ENCODE measurements at places on chromosomes 11 and 22.

DNA sequence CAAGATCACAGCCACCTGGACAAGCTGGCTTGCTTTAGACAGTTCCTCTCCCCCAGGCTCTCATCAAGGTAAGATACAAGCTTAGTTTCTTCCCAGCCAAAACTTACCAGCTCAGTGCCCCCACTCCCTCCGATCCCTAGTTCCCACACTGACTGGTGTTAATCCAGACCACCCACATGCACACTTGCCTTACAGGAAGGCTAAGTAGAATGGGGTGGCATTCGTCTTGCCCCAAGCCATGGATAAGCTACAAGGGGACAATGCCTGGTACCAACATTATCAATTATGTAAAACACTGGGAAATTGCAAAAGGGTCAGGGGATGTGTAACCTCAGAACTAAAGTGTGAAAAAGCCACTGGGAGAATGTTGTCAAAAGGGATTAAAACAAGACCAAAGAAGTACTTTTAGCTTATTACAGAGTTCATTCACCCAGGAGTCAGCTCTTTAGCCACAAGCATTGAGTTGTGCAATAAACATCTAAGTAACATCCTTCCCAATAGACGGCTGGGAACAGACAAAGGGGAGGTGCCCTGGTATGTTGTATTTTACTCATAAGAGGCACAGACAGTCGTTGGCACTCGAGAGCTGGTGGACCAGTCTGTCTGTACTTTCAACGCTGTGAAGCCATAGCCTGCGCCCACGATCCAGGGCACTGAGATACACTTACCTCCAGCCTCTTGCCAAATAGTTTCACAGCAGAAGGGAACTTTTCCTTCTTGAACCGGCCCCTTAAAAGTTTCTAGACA lies 1.1 kb downstream of the DHCR7 start:
- H3K4me3 ChIP-seq, result peak overlapping the region; percentile 92
- H3K36me3 ChIP-seq, result peaks cover 50% of the 10 kb centered on the region
- H3K27me3 ChIP-seq, result no peaks in the 10 kb centered on the region
- no peak for DNase-seq
- peak overlapping the region; percentile 90 for H3K27ac ChIP-seq

DNA sequence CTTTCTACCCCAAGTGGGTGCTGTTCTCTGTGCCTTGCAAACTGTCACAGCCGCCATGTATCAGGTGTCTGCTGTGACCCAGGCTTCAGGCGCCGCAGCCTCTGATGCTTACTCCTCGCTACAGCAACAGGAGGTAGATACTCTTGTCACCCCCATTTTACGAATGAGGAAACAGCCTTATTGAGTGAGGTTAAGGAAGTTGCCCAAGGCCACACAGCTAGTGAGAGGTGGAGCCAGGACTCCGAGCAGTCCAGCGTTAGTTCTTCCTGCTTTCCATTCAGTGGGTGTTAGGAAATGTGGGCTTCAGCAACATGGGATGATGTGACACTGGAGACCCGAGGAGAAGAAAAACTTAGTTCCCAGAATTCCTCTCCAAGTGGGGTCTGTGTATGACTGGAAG lies 14.3 kb downstream of the RNF215 start:
- H3K4me1 ChIP-seq, result no peaks in the 10 kb centered on the region
- H3K36me3 ChIP-seq, result no peaks in the 10 kb centered on the region
- no peak overlapping the region for H3K4me3 ChIP-seq
- no peak for DNase-seq

DNA sequence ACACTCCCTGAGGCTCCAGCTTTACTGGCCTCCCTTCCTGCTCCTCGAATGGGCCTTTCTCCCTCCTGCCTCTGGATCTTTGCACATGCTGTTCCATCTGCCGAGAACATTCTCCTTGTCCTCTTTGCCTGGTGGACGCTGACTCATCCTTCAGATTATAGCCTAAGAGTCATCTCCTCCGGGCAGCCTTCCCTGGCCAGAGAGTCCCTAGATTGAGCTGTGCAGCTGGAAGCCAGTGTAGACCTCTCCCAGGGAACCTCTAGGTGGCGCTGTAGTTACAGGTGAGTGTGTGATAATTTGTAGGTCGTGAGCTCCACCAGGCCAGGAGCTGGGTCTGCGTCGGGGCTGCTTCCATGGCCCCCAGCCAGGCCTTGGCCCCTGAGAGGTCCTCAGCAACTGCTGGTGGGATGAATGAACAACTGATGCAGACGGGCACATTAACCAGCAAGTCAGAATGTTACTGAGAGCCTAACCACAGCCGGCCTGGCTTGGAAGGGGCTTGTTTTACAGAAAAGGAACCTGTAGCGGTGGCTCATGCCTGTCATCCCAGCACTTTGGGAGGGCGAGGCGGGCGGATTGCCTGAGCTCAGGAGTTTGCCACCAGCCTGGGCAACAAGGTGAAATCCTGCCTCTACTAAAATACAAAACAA lies 8.7 kb downstream of the PNPLA5 start:
- H3K27ac ChIP-seq, result no peak overlapping the region
- peaks cover 3% of the 10 kb centered on the region for H3K27me3 ChIP-seq
- no peaks in the 10 kb centered on the region for H3K36me3 ChIP-seq
- no peak overlapping the region for H3K4me3 ChIP-seq
- no peaks in the 10 kb centered on the region for H3K4me1 ChIP-seq

GRCh38 chr22:35886309-35886708 lies 142.3 kb downstream of the RBFOX2 start:
- H3K27ac ChIP-seq, result no peak overlapping the region
- H3K4me1 ChIP-seq, result peaks cover 18% of the 10 kb centered on the region
- H3K27me3 ChIP-seq, result no peaks in the 10 kb centered on the region
- DNase-seq, result no peak

DNA sequence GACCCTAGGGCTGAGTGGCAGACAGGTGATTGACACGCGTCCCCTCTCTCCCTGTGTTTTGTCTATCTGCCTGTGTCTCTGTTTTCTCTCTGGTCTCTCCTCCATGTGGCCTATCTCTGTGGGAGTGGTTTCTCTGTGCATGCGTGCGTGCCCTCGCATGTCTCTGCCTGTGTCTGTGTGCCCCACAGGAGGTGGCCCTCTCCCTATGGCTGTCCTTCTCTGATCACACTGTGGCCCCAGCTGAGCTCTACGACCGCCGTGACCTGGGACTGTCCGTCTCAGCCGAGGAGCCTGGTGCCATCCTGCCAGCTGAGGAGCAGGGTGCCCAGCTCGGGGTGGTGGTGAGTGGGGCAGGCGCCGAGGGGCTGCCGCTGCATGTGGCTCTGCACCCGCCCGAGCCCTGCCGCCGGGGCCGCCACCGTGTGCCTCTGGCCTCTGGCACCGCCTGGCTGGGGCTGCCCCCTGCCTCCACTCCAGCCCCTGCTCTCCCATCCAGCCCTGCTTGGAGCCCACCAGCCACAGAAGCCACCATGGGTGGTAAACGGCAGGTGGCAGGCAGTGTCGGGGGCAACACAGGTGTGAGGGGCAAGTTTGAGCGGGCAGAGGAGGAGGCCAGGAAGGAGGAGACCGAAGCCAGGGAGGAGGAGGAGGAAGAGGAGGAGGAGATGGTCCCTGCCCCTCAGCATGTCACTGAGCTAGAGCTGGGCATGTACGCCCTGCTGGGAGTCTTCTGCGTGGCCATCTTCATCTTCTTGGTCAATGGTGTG lies 11.6 kb downstream of the TMEM132A start:
- DNase-seq, result no peak
- H3K36me3 ChIP-seq, result no peaks in the 10 kb centered on the region
- H3K4me1 ChIP-seq, result peaks cover 7% of the 10 kb centered on the region
- H3K27me3 ChIP-seq, result peaks cover 6% of the 10 kb centered on the region
- H3K27ac ChIP-seq, result no peak overlapping the region

GRCh38 chr11:36436064-36436463 lies 74.0 kb downstream of the TRAF6 start:
- H3K4me3 ChIP-seq, result no peak overlapping the region
- no peak for DNase-seq
- H3K36me3 ChIP-seq, result peaks cover 80% of the 10 kb centered on the region

GRCh38 chr11:36372101-36372771 lies 76.1 kb downstream of the PRR5L start:
- DNase-seq, result no peak
- H3K4me1 ChIP-seq, result peaks cover 22% of the 10 kb centered on the region
- peaks cover 42% of the 10 kb centered on the region for H3K27me3 ChIP-seq
- H3K36me3 ChIP-seq, result no peaks in the 10 kb centered on the region
- no peak overlapping the region for H3K4me3 ChIP-seq

GRCh38 chr11:4610258-4610935 lies 2.4 kb upstream of the TRIM68 start:
- H3K27ac ChIP-seq, result peak overlapping the region; percentile 1
- H3K4me3 ChIP-seq, result peak overlapping the region; percentile 58
- no peak for DNase-seq
- peaks cover 2% of the 10 kb centered on the region for H3K27me3 ChIP-seq

GRCh38 chr11:102411142-102411541 lies 41.4 kb downstream of the TMEM123 start:
- peaks cover 70% of the 10 kb centered on the region for H3K4me1 ChIP-seq
- H3K4me3 ChIP-seq, result no peak overlapping the region
- peaks cover 32% of the 10 kb centered on the region for H3K36me3 ChIP-seq
- no peaks in the 10 kb centered on the region for H3K27me3 ChIP-seq
- DNase-seq, result no peak

- DNase-seq, result no peak
- no peaks in the 10 kb centered on the region for H3K36me3 ChIP-seq
- H3K4me3 ChIP-seq, result no peak overlapping the region
- no peaks in the 10 kb centered on the region for H3K27me3 ChIP-seq
- no peak overlapping the region for H3K27ac ChIP-seq
Measured at GRCh38 chr11:40885250-40885954, 574.0 kb downstream of the LRRC4C start.

- H3K4me3 ChIP-seq, result no peak overlapping the region
- H3K27me3 ChIP-seq, result peaks cover 2% of the 10 kb centered on the region
- peaks cover 22% of the 10 kb centered on the region for H3K4me1 ChIP-seq
- no peak for DNase-seq
- no peak overlapping the region for H3K27ac ChIP-seq
- peaks cover 2% of the 10 kb centered on the region for H3K36me3 ChIP-seq
Measured at GRCh38 chr11:101912823-101913284, 2.0 kb upstream of the CEP126 start.

DNA sequence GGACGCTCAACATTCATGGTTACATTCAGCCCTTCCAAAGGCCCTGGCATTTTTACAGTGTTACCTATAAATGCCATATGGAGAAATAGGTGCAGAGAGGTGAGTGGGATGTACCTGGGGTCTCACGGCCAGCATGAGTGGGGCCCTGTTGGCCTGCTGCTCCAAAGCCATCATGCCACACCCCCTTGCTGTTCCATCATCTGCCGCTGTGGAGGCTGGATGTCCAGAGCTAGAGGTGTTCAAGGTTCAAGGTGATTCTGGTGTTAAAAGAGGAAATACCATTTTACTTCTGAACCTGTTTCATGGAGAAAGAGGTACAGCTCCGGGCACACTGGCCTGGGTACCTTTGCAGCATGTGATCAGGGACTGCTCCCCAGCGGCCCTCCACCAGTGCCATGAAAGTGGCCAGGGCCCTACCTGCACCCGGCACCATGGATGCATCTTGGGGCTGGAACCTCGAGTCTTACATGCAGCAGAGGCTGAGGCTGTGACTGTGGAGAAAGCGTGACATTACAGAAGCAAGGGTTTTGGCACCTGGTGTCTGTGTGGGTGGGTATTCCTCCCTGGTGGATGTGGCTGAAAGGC lies 68.6 kb downstream of the PARVB start:
- H3K36me3 ChIP-seq, result peaks cover 4% of the 10 kb centered on the region
- DNase-seq, result no peak
- H3K4me1 ChIP-seq, result peaks cover 15% of the 10 kb centered on the region
- H3K4me3 ChIP-seq, result no peak overlapping the region
- H3K27ac ChIP-seq, result no peak overlapping the region

- no peaks in the 10 kb centered on the region for H3K36me3 ChIP-seq
- no peak overlapping the region for H3K27ac ChIP-seq
- DNase-seq, result no peak
- H3K4me3 ChIP-seq, result no peak overlapping the region
Measured at GRCh38 chr11:61948505-61948904, 1.6 kb upstream of the BEST1 start.

DNA sequence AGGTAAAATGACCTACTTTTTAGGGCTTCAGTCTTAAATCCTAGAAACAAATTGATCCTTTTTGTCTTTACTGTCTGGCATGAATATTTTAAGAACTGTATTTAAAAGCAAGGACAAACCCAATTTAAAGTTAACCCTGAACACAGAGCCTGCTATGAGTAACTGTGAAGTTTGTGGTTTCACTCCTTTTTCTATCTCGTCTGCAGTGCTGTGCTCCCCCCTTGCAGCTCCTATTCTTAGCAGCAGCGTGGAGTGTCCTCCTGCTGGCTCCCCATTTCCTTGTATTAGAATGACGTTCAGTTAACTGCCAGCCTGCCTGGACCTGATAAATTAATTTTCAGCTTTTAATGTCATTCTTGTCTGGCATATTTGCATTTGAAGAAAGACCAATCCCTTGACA lies 40.0 kb upstream of the LRRC4C start:
- DNase-seq, result no peak
- H3K4me3 ChIP-seq, result no peak overlapping the region
- no peaks in the 10 kb centered on the region for H3K4me1 ChIP-seq

DNA sequence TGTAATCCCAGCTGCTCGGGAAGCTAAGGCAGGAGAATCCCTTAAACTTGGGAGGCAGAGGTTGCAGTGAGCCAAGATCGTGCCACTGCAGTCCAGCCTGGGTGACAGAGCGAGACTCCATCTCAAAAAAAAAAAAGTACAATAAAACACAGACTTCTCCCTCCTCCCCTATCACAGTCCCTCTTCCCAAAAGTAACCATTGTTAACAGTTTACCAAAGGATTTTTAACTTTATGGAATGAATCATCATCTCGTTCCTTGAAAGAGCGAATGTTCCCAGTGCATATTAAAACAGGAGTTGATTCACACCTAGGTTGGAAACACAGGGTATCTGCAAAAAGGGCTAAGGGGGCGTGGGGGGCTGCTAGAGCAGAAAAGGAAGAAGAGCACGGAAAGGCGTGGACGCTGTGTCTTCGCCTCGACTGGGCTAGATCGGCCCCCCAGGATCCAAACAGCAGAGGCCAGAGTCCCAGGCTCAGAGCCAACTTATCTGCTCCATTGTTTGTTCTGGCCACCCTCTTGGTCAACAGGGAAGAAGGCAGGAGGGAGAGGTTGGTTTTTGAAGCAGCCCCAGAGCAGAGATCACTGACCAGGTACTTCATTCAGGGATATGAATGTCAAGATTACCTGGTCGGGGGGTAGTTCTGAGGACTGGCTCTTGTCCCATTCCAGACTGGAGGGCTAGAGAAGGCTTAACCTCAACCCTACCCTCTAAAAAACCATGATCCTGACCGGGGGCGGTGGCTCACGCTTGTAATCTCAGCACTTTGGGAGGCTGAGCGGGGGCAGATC lies 2.1 kb upstream of the AHNAK start:
- no peak overlapping the region for H3K27ac ChIP-seq
- H3K4me1 ChIP-seq, result peaks cover 73% of the 10 kb centered on the region
- H3K27me3 ChIP-seq, result peaks cover 15% of the 10 kb centered on the region
- no peak overlapping the region for H3K4me3 ChIP-seq
- no peak for DNase-seq

- no peak for DNase-seq
- no peak overlapping the region for H3K4me3 ChIP-seq
- no peaks in the 10 kb centered on the region for H3K36me3 ChIP-seq
Measured at GRCh38 chr11:93653571-93653970, 7.9 kb upstream of the CEP295 start.

GRCh38 chr11:101444164-101444563 lies 139.6 kb downstream of the TRPC6 start:
- H3K4me3 ChIP-seq, result no peak overlapping the region
- no peak overlapping the region for H3K27ac ChIP-seq
- no peaks in the 10 kb centered on the region for H3K27me3 ChIP-seq
- DNase-seq, result no peak
- H3K36me3 ChIP-seq, result no peaks in the 10 kb centered on the region
